ENCODE measurements at places on chromosomes 1 and 21.

- no peak for DNase-seq
Measured at GRCh38 chr1:173112129-173112528, 61.4 kb upstream of the TNFSF18 start.

- peak; percentile 78 for DNase-seq
Measured at GRCh38 chr1:16235944-16236510, 956 bp downstream of the CPLANE2 start.

DNA sequence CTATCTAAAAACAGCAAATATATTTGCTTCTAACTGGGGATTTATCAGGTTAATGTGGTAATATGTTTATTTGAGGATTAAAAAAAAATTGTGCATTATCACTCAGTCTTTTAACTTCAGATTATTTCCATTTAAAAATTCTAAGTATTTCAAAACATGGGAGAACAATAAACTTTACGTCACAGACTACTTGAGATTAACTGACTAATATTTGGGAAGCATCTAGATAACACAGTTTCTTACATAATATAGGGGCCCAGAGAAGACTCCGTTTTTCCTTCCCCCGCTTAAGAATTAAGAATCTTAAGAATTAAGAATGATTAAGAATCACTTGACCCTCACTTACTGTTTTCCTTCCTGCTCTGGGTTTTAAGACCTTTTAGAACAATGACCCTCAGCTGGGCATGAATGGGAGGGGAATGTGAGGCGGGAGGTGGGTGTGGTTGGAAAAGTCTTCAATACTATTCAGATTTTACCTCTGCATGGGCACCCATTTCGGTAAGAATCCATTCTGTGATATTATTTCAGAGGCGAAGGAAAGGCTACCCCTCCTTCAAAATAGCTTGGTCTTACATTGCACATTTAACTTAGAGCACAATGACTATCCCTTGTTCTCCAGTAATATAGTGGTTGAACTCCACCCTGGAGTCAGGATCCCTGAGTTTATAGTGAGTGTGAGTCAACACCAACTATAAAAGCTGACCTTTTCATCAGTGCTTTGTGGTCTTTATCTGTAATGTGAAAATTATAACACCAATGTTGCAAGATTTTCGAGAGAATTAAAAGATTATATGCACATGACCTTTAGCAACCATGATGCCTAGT lies 821.3 kb downstream of the USP25 start:
- DNase-seq = no peak

- DNase-seq = no peak
Measured at GRCh38 chr1:115781343-115781742, 12.8 kb upstream of the CASQ2 start.

GRCh38 chr1:162726555-162726954 lies 63.9 kb upstream of the HSD17B7 start:
- DNase-seq = no peak

GRCh38 chr1:201710632-201711597 lies 118.0 kb upstream of the IPO9 start:
- peak; percentile 70 for DNase-seq

DNA sequence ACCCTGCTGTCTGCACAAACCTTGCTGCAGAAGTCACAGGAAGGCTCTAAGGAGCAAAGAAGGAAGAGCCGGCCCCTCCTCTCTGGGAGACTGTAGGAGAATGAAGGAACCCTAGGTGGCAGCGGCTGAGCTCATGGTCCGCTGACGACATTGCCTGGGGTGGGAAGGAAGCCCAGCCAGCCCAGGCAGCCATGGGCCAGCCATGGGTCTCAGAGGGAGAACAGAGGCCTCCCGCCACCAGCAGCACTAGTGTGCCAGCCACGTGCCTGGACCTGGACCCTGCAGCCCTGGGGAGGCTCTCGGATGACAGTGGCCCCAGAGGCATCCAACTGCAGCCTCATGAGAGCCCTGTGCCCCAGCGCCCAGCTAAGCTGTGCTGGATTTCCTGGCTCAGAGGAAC lies 49.2 kb upstream of the POFUT2 start:
- no peak for DNase-seq

DNA sequence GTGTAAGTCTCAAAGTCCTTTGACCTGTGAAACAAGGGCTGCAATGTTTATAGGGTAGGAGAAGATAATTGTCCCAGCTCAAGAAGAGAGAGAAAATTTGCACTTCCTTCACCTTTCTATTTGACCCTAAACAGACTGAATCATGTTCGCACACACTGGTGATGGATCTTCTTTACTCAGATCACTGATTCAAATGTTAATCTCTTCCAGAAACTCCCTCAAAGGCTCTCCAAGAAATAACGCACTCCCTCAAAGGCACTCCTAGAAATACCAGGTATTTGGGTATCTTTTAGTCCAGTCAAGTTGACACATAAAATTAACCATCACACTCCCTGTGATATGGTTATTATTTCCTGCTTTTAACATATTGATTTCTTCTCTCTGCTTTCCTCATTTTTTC lies 30.5 kb upstream of the PTGS2 start:
- no peak for DNase-seq

- DNase-seq = no peak
Measured at GRCh38 chr1:212556822-212557549, 51.6 kb upstream of the ATF3 start.

- peak; percentile 58 for DNase-seq
Measured at GRCh38 chr1:162389021-162389818, 7.7 kb downstream of the C1orf226 start.

- DNase-seq = no peak
Measured at GRCh38 chr1:21256776-21257175, 33.5 kb downstream of the ECE1 start.

GRCh38 chr1:118926261-118926660 lies 61.9 kb downstream of the TBX15 start:
- no peak for DNase-seq

GRCh38 chr1:1361982-1362423 lies 3.6 kb upstream of the MXRA8 start:
- no peak for DNase-seq

GRCh38 chr1:111792249-111792648 lies 36.5 kb downstream of the DDX20 start:
- no peak for DNase-seq

GRCh38 chr1:167462341-167462740 lies 56.0 kb downstream of the CD247 start:
- DNase-seq = no peak

- DNase-seq = no peak
Measured at GRCh38 chr1:20058531-20058930, 11.5 kb upstream of the PLA2G5 start.

- DNase-seq = peak; percentile 62
Measured at GRCh38 chr1:209645574-209646452, 6.4 kb downstream of the LAMB3 start.

DNA sequence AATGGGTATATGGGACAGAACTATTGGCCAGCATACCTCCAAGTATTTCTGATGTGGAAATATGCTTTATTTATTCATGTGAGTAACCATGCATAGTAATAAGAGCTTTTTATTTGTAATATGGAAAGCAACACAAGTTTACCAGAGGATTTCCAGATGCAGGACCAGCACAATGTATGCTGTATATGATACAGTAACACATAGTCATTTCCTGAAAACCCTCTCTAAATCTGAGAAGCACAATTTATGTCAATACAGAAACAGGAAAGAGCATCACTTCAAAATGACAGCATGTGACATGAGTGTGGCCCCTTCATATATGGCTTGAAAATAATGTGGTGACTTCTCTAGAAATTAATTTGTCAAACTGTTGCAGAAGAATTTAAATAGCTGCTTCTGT lies 1134.7 kb upstream of the ADGRL2 start:
- DNase-seq = no peak

DNA sequence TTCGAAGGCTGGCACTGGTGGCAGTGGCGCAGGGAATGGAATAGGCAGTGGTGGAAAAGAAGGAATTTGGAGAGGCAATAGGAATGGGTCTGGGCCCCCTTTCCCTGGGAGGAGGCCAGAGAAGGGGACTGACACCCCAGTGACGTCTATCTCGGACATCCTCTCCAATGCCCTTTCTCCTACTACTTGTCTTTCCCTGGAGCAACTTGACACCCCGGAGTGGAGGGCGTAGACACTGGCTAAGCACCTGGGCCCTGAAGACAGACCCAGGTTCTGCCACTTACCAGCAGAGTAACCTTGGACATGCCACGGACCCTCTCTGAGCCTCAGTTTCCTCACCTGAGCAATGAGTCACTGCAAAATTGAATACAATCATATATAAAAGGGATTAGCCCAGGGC lies 86.8 kb downstream of the CAMK2N1 start:
- DNase-seq = no peak

DNA sequence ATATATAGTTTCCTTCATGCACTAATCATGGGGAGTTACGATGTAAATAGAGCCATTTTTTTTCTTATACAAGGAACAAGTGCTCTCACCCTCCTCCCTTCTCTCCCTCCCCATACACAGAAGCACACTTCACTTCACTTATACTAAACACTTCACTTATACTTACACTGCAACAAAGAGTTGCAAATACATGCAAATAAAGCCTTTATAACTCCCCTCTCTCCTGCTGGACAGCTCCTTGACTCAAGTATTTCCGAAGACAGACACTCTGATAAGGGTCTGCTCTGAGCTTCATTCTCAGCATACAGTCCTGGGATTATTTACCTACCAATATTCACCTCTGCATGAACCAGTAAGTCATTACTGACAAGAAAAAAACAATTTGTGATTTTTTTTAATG lies 35.6 kb upstream of the ERG start:
- DNase-seq = no peak

DNA sequence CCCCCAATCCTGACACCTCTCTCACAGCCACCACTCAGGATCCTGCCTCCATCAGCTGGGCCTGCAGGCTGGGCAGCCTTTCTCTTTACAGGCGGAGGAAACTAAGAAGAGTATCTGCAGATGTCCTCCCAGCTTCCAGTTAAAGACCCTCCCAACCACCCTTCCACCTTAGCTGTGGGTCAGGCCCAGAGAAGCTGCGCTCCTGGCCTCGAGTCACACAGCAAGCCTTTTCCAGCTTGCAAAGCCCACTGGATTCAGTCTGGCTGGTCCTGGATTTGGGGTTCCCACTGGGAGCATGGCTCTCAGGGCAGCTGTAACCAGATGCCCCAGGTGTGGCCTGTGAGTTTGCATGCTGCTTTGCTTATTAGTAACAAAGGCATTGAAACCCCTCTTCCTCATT lies 19.9 kb downstream of the KCNQ4 start:
- no peak for DNase-seq

DNA sequence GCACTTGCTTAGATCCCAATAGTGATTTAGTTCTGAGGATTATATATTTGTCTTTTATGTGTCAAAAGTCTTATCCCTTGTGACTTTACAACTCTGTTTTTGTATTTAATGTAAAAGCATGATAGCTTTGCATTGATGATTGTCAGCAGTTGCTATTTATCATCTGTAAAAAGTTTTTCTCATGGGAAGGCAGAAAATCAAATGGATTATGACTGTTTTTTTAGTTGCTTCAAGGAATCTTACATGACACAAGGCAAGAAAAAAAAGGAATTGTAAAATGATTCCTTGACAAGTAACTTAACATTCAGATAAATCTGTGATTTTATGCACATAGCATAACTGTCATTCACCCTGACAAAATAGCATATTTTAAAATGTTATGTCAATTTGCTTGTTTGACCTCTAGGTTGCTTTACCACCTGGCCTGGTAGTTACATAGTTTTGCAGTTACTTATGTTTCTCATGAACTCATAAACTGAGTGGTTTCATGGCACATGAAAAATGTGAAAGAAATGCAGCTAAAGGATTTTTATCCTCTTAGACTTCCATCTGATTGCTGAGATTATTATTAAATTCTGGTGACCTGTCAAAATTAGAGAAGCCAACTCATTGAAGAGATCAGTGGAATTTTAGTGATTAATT lies 622.6 kb downstream of the ADGRL2 start:
- no peak for DNase-seq

GRCh38 chr1:226827458-226827857 lies 43.0 kb upstream of the PSEN2 start:
- DNase-seq = no peak

DNA sequence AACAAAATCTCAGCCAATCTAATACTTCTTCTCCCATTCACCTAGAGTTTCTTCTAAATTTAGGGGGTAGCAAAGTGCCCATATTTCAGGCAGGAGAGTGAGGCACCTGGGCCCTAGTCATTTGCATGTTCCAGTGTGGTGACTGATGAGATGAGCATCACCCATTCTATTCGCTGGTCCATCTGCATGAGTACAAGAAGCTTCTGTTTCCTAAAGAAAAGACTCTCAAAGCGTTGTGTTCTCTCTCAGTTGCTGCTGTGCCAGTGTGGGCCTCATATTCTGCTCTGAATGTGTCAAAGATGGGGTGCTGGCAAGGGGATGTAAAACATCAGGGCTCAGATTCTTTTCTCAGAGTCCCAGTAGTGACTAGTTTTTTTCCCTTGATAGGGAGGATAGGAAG lies 16.1 kb upstream of the DPYD start:
- no peak for DNase-seq

GRCh38 chr1:52628614-52629324 lies 4.2 kb upstream of the SHISAL2A start:
- no peak for DNase-seq

DNA sequence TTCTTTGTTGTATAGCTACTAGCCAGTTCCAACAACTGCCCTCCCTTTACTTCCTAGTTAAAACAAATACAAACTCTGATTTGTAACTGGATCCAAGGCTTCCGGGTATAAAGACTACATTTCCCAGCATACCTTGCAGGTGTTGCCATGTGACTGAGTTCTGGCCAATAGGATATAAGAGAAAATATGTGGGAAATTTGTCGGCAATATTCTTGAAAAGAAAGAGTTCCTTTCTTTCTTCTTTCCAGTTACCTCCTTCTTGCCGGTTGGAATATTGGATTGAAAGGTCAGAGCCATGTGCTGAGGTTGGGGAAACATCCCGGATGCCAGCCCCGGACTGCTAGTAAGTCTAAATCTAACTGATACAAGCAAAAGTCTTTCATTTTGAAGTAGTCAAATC lies 23.0 kb upstream of the ZBTB40 start:
- peak; percentile 27 for DNase-seq

DNA sequence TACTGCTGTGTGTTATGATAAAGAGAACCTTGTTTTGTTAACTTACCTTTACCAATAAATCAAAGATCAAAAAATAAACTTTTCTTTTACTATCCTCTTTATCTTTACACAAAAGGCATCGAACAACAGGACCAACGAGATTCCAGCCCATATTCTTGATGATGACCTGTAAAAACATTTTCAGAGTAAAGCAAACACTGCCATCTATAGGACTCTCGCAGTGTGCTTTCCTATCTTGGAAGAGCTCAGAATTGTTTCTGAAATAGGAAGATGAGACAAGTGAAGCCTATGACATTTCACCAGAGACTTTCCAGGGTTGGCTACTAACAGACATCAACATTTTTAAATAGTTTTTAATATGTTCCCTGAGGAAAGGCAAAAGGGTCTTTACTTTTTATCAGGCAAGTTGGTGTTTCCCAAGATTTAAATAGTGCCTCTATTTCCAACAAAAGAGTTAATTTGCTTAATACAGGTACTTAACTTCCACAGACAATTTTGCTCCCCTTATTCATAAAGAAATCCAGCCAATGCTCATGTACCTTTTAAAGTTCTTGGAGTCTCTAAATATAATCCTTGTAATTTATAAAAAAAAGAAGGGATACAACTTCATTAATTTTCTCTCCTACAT lies 7.3 kb downstream of the GLMN start:
- peak; percentile 9 for DNase-seq

- peak; percentile 73 for DNase-seq
Measured at GRCh38 chr1:8687538-8687937, 129.9 kb downstream of the RERE start.

- DNase-seq = no peak
Measured at GRCh38 chr1:152044386-152044785, 7.6 kb upstream of the S100A11 start.

- DNase-seq = no peak
Measured at GRCh38 chr1:61670445-61670844, 54.5 kb downstream of the TM2D1 start.

Measured in NCI-H524 (cell line).